NCI-H82 (cell line): ENCODE measurements at places on chromosomes 11 and 22.

DNA sequence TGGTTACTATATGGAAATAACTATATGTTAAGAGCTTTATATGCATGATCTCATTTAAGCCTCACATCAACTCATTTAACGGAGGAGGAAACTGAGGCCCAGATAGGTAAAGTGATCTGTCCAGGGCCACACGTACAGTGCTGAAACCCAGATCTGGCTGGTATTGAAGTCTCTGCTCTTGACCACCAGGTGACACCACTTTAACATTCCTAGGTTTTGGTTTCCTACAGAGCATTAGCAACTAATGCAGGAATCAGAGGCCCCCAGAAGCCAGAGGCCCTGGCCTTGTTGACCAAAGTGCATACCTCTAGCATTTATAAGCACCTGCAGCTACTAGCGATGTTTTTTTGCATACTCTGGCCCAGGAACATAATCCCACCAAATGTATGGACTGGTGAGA, 12.9 kb upstream of the LIMK2 start:
- peak; percentile 6 for DNase-seq

- no peak for DNase-seq
These were observed 96.0 kb downstream of the KIRREL3 start for GRCh38 chr11:126904520-126904919.

DNA sequence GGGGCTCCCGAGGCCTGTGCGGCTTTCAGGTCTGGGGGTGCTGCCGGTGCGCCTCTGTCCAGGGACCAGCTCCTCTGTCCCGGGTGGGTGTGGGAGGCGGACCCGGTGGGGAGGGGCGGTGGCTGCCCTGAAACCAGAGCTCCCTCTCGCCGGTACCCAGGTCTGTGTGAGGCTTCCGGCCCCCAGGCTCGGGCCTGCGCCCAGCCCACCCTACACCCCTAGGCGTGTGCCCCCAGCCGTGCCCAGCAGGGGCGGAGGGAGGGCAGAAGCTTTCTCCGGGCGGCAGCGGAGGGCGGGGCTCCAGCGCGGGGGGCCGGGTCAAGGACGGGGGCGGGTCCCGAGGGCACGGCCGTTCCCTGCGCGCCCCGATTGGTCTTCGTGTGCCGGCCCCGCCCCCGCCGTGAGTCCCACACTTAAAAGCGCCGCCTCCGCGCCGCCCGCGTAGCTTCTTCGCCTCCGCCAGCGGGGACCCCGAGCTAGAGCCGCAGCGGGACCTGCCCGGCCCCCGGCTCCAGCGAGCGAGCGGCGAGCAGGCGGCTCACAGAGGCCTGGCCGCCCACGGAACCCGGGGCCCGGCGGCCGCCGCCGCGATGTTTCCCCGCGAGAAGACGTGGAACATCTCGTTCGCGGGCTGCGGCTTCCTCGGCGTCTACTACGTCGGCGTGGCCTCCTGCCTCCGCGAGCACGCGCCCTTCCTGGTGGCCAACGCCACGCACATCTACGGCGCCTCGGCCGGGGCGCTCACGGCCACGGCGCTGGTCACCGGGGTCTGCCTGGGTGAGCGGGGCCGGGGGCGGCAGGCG, 616 bp downstream of the PNPLA2 start:
- DNase-seq: peak; percentile 93

GRCh38 chr11:1447845-1448825, 38.4 kb downstream of the MOB2 start:
- no peak for DNase-seq

DNA sequence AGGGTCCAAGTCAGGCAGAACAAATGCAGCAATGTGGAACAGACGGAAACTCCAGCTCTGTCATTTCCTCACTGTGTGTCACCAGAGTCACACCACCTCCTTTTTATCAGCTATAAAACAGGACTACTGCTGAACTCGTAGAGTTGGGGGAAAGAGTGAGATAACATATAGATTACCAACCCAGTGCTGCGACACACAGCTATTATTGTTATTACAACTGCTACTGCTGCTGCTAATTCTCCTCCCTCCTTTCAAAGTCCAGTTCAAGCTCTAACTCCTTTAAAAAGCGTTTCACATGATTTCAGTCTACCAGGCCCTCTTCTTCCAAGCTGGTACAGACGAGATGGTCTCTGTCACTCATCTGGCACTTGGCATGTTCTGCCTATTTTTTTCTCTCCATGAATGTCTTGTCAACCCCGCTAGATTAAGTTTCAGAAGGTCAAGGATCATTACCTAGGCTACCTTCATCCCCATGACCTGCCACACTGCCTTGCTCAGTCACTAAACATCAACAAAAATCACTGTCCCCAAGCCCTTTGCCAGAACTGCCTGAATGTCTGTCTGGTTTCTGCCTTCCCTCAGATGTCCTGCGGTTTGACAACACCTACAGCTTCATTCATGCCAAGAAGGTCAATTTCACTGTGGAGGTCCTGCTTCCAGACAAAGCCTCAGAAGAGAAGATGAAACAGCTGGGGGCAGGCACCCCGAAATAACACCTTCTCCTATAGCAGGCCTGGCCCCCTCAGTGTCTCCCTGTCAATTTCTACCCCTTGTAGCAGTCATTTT, 3.7 kb upstream of the MTFP1 start:
- no peak for DNase-seq

DNA sequence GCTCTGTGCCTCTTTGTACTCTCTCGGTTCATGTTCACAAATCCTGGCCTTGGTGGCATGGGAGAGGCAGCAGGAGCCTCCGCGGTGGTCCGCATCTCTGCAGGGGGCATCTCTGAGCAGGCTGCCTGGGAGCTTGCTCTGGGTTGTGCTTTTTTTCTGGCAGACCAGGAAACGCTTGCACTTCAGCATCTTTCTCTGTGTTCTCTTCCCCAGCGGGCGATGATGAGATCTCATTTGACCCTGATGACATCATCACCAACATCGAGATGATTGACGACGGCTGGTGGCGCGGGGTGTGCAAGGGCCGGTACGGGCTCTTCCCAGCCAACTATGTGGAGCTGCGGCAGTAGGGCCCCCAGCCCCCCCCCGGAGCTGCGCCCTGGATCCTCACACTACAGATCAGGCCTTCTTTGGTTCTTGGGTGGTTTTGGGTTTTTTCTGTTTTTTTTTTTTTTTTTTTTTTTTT, 36.5 kb downstream of the CTTN start:
- no peak for DNase-seq

GRCh38 chr11:32312865-32313403, 122.4 kb downstream of the WT1 start:
- peak; percentile 67 for DNase-seq

DNA sequence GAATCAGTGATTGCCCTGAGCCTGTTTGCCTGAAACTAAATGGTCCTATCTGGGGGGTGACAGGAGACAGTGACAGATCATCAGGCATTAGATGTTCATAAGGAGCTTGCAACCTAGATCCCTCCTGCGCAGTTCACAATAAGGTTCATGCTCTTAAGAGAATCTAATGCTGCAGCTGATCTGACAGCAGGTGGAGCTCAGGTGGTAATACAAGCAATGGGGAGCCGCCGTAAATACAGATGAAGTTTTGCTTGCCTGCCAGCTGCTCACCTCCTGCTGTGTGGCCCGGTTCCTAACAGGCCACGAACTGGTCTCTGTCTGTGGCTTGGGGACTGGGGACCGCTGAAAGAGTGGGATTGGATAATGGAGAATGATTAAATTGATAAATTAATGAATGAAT, 14.0 kb downstream of the NOX4 start:
- peak; percentile 79 for DNase-seq

DNA sequence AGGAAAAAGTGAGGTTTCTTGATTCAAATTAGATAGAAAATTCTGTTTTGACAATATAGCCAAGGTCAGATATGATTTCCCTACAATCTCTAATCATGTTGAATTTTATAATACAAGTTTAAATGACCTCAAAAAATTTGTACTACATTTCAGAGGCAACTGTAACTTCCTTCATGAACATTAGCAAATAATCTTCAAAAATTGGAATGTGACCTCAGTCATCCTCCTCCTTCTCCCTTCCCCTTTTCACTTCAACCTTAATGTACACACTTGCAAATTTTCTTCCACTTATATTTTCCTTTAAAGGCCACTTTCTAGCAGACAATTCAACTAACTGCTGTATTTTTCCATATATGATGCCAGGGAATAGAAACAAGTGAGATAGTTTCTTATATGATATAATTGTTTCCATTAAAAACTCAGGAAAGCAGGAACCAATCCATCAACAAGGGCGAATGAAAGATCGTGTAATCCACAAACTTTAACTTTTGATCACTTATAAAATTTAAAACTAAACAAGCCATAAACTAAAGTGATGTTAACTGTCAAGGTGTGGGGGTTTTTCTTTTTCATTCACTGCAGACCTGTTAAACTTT, 60.3 kb downstream of the MAML2 start:
- DNase-seq: no peak

GRCh38 chr22:37401401-37402183, 25.7 kb downstream of the ELFN2 start:
- DNase-seq: peak; percentile 78

DNA sequence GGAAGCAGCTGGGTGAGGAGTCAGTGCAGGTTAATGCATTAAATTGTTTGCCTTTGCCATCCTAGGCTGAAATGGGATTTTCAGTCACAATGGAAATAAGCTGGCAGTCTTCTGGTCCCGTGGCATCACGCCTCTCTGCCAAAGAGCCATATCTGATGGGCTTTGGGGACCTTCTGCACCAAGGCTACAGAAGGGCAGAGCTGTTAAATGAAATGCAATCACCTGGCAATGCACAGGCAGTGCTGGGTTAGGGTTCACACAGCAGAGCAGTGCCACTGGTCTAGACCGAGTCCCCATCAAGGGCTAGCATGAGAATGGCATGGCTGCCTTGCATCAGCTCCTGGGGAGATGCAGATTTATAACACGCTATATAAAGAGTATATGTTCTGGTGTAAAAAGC, 749.2 kb downstream of the NTM start:
- peak; percentile 2 for DNase-seq

GRCh38 chr11:78197816-78198215, 9.1 kb downstream of the USP35 start:
- no peak for DNase-seq

DNA sequence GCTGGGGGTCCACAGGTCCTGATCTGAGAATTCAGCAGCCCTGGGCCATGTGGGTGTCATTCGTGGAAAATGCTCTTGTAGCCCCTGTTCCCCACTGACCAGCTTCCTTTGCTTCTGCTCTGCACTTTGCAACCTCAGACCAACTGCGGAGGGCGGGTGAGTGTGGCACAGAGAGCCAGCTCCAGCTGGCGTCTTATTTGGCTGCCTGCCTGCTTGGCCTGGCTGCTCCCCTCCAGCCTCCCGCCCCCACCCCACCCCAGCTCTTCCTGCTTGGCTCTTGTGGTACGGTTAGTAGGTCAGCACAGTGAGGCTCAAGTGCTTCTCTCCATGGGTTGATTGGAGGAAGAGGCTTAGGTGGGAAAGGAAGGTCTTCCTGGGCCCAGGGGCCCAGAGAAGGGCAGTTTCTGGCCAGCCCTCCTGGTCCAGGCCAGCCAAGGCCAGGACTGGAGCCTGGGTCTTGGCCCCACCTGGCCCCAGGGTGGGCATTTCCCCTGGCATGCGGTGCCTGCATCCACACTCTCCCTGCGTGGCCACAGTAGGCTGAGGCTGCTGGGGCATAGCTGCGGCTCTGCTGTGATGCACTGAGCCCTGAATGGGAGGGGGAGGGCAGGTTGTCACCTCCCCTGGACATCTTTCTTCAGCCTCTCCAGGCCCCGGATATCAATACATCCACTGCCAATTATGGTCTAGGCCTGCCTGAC, 26.5 kb downstream of the MYO7A start:
- no peak for DNase-seq

GRCh38 chr11:79487412-79487811, 46.6 kb upstream of the TENM4 start:
- peak; percentile 25 for DNase-seq

DNA sequence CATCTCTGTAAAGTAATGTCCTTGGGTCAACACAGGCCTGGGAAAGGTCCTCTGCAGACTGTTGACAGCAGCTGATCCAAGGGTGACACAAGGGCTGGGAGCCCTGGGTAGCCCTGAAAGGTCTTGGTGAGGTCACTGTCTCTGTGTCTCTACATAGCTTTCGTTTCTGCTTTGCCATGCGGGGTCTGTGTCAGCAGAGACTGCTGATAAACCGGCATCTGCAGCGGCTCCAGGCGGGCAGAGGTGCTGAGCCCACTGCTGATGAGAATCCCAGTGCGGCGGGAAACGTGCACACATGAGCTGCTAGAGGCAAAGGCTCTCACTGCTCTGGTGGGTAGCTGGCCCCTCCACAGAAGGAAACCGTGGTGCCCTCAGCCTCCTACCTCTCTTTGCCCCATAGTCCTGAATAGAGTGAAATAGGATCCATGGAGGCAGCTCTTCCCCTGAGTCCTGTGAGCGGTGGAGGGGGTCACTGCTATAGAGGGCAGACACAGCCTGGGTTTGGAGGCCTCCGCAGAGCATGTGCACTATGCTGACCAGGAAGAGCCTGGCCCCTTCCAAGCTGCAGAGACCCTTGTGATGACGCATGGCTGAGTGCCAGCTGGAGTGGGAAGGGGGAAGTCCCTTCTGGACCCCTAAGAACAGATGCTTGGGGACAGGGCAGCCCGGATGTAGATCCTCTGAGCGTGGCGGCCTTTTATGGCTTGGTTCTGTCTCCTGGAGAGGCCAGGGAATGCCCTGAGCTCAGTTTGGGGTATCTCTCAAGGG, 17.8 kb upstream of the ST3GAL4 start:
- no peak for DNase-seq

DNA sequence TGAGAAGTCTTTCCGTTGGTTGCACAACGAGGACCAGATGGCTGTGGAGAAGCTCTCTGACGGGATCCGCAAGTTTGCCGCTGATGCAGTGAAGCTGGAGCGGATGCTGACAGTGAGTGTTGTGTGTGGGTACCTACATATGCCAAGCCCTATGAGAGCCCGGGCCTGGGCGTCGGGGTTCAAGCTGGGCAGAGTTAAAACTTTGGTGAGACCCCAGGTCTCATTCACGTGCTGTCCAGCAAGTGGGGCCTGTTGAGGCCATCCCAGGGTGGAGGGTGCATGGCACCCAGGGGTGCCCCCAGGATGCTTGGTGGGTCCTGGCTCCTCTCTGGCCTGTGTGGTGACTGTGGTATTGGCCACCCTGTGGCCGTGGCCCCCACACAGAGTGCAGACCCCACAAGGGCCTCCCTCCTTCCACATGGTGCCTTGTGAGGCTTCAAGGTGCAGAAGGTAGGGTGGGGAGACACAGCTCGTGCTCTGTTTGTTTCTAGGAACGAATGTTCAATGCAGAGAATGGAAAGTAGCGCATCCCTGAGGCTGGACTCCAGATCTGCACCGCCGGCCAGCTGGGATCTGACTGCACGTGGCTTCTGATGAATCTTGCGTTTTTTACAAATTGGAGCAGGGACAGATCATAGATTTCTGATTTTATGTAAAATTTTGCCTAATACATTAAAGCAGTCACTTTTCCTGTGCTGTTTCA, 12.8 kb downstream of the GATD1 start:
- no peak for DNase-seq
